Stimulated activated effector memory CD8-positive, alpha-beta T cell treated with anti-CD3 and anti-CD28 coated beads, Interleukin-12 subunit alpha, Interleukin-12 subunit beta, amount 100 ng/mL, for 72 hours (primary cell): ENCODE measurements at places on chromosomes 12 and 14.

- no peak for DNase-seq
These were observed 5.1 kb upstream of the DYNC1H1 start for GRCh38 chr14:101959277-101959676.

GRCh38 chr14:68762953-68763764 is 29.7 kb downstream of the ZFP36L1 start:
- DNase-seq: no peak

- DNase-seq: no peak
These were observed 918.7 kb downstream of the AACS start for GRCh38 chr12:125983784-125984500.

- DNase-seq: no peak
These were observed 526 bp downstream of the MLXIP start for GRCh38 chr12:122079033-122079531.

- no peak for DNase-seq
These were observed 123.0 kb downstream of the SLC38A4 start for GRCh38 chr12:46702581-46703344.

DNA sequence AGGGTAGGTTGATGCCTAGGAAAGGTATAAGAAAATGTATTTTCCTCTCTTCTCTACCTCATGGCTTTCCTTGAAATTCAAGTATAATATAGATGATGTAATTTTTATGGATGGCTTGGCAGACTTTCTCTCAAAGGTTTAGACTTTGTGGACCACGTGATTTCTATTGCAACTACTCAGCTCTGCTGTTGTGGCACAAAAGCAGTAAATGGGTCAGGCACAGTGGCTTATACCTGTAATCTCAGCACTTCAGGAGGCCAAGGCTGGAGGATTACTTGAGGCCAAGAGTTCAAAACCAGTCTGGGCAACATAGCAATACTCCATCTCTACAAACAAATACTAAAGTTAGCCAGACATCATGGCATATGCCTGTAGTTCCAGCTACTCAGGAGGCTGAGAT is 22.0 kb downstream of the SRP54 start:
- DNase-seq: no peak

DNA sequence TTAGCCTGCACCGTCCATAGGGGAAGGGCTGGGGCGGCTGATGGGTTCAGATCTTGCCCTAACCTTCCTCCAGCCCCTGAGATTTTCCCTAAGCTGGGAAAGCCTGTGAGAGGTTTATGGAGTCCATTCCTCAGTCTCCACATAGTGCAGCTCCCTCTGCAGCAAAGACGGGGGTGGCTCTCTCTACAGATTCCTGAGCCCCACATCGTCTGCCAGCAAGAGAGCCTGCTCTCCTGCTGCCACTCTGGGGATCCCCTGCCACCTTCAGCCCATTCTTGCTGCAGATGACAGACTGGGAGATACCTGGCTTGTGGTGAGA is 3.1 kb downstream of the SMIM41 start:
- no peak for DNase-seq

DNA sequence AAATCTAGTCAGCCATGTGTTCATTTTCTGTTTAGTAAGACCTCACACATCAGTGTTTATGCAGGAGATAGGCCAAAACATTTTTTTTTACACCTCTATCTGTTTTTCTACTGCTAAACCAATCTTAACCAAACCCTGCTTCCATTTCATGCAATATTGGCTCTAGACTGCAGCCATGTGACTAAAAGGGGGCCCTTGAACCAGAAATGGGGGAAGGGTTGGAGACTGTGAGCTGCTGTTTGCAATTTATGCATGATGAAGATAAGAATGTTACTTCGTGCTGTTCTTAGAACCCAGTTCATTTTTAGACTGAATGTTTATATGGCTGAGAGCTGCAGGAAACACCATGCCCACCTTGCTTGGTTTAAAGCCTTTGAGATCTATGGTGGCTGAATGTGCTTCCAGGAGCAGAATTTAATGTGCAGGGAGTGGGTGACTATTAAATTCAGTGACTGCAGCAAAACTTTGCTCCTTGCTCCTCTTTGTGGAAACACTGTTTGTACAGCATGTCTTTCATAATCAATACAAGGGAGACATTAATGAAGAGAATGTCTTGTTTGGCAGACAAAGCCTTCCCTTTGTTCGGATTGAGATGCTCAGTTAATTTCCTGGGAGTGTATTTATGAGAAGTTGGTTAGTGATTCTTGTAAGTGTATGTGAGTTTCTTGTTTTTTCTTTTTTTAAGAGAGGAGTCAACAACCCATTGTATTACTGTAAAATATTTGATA is 53.6 kb downstream of the CHST11 start:
- DNase-seq: no peak

GRCh38 chr12:15044471-15044870 is 71.6 kb downstream of the PDE6H start:
- DNase-seq: no peak

- DNase-seq: no peak
These were observed 75.1 kb downstream of the NRXN3 start for GRCh38 chr14:78245238-78245637.

- no peak for DNase-seq
These were observed 39.3 kb downstream of the SCN8A start for GRCh38 chr12:51630256-51630880.

- DNase-seq: no peak
These were observed 26.3 kb upstream of the CPM start for GRCh38 chr12:68959143-68959858.

DNA sequence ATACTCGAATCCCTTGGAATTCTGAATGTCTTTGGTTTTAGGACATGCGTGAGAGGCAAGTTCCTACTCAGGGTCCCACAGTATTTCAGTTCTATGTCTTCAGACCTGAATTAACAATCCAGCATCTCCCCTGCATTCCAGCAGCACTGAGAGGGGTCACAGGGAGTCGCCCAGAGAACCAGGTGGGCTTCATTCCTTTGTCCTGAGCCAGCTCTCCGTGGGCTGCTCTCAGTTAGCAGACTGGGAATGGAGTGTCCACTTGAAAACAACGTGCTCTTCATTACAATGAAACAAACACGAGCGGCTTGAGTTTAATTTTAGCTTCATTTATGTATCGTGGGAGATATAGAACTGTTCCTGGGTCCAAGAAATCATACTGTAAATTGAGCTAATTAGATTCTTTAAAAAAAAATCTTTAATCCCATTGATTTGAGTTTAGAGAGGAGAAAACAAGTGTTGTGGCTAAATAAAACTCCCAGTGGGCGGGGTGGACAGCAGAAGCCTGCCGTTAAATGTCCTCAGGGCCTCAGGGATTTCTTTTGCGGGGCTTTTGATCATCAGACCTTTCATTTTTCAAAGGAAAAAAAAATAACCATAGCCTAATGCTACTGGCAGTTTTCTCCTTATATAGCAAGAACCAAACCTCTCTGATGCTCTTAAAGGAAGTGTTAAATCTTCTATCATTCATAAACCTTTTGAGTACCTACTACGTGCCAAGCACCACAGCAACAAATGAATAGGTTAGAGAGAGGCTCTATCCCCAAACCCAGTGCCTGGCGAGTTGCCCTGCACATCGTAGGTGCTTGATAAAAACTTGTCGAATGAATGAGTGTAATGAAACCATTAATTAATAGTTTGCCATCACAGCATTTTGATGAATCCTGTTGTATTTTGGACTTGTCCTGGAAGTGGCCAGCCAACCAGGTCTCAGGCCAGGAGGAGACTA is 140.4 kb downstream of the CHST11 start:
- DNase-seq: no peak

DNA sequence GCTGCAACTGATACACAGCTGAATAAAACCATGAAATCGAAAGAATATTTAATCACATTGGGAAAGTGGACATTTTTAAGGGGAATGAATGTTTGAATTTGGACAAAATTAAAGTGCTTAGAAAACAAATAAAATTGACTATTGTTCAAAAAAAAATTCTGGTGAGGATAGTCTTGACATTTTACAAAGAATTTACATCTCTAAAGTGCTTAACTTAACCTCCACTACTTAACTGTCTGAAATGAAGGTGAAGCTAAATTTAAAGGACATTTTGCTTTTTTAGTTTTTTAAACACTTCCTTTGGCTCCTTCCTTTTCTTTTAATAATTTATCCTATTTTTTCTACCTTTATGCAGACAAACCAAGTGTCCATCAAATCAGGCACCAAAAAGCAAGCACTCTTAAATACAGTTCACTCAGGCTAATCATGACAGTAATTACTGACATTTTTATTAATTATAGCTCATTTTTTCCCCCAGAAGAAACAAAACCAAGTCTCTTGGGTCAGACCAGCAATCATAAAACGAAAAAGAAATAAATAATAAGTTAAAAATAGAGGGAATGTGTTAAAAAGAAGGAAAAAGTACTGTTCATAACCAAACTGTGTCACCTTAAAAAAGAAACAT is 5.7 kb upstream of the CCND2 start:
- DNase-seq: no peak

GRCh38 chr14:71049435-71050133 is 142.3 kb downstream of the PCNX1 start:
- no peak for DNase-seq

GRCh38 chr12:90611891-90612290 is 343.1 kb downstream of the CCER1 start:
- DNase-seq: no peak

GRCh38 chr12:26185532-26186320 is 9.6 kb upstream of the SSPN start:
- no peak for DNase-seq

- DNase-seq: no peak
These were observed 2.8 kb downstream of the FBXL14 start for GRCh38 chr12:1591543-1591942.

DNA sequence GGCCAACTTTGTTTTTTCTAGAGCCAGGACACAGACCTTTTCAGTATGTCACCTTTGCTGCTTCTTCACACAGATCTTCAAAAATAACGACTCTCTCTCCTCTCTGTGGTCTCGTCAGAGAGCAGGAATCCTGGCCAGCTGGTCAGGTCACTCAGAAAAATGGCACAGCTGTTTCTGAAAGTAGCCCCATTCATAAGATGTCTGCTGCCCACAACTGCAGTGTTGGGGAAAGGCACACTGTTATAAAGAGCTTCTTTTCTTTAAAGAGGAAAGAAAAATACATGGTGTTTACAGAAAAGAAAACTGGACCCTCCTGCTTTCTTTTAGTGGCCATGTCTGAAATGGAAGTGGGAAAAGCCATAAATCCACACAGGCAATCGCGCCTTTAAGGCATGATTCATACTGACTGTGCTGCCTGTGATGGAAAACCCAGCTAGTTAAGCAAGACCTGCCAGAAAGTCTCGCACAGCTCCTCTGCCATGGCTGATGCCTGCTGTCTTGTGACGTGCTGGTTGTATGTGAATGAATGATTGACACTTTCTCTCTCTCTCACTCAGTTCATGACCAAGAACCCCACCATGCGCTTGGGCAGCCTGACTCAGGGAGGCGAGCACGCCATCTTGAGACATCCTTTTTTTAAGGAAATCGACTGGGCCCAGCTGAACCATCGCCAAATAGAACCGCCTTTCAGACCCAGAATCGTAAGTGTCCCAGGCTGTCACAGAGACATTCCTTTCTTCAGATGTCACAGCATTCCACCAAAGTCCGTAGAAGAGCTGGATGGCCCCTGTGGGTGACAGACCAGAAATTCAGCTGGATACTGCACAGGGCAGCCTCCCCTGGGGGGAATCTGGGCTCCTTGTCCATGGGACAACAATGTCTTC is 147.9 kb upstream of the HIF1A start:
- DNase-seq: no peak

DNA sequence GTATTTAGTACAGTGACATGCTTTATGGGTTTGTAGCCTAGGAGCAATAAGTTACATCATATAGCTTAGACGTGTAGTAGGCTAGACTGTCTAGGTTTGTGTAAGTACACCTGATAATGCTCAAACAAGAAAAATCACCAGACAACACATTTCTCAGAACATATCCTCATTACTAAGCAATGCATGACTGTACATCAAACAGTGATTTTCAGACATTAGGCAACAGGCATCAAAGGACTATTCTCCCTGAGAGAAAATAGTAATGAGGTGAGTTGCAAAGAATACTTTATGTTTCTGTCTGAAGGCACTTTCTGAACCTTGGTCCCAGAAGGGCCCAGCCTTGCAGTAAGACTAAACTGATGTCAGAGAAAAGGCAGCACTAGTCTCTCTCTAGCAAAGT is 48.4 kb upstream of the SYT10 start:
- DNase-seq: no peak

DNA sequence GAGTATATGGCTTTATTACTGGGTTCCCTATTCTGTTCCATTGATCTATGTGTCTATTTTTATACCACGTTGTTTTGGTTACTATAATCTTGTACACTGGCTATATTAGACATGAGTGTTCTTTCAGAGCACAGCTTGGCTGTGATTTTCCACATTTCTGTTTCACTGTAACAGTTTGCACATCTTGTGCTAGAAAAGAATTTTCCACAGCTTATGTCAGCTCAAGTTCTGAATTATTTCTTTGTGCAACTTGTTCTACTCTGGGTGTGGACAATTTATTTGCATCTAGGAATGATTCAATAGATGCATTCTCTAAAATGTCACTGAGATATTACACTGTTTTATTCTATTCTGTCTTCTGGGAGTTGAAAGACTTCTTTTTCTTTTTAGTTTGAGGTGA is 28.4 kb upstream of the OR5AU1 start:
- DNase-seq: no peak

DNA sequence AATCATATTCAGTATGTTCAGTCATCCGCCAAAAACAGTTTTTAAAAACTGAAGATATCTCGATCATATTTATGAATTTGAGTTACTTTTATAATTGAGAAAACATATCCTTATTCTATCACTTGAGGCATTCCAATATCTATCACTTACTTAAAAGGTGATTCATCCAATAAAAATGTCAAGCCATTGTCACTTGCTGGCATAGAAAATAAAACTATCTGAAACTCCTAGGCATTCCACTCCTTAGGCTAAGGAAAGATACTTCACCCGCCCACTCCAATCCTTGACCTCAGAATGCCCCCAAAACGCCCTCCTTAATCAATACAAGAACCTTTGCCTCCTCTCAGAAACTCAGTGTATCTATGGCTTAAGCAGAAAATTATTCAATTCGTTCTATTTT is 51.3 kb upstream of the AMIGO2 start:
- no peak for DNase-seq

- no peak for DNase-seq
These were observed 7.7 kb downstream of the KCNH3 start for GRCh38 chr12:49546481-49546880.

DNA sequence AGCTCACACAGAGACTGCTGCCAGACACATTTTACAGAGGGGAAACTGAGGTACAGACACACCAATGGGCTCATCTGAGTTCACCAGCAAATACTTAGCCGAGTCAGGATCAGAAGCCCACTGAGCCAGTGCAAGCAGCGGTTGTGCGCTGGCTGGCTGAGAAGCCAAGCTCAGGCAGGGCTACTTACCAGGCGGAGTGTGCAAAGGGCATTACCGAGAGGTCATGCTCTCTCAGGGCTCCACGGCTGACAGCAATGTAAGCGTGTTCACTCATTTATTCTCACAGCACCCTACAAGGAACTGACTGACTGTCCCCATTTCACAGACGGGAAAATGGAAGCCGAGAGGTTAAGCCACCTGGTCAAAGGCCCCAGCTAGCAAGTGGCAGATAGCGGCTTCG is 63.7 kb downstream of the RFLNA start:
- no peak for DNase-seq

- DNase-seq: no peak
These were observed 456.6 kb downstream of the VRK1 start for GRCh38 chr14:97253756-97254155.
